SK-N-DZ (cell line): ENCODE measurements at places on chromosomes 13 and 19.

DNA sequence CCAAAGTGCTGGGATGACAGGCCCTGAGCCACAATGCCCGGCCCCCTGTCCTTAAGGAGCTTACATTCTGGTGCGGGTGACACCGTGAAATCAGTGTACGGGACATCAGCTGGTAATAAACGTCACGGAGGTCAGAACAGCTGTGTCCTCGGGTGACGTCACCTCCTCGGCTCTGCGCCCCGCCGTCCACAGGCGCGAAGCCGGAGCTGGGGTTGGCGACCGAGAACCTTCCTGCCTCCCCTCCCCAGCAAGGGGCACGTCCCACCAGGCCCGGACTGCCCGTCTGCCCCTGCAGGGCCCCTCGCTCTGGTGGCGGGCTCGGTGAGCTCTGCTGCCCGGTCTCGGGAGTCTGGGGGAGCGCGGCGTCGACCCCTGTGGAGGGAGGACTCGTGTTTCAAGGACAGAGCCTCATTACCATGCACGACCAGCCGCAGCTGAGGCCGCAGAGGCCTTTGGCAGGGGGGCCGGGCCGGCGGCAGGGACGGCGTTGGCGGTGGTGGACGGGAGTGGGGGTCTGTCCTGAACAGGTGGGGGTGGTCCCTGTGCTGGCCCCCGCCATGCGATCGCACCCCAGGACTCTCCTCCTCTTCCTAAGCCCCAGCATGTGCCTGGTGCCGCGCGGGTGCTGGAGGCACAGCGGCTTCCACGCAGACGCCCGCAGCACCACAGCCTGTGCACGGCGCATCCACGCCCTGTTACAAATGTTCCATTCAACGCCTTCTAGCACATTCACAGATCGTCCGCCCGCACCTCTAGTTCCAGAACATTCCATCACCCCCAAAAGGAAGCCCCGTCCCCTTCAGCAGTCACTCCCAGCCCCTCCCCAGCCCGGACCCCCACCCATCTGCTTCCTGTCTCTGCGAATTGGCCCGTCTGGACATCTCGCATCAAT lies 5.4 kb downstream of the LINGO3 start:
- no peak for DNase-seq

- peak; percentile 33 for DNase-seq
Measured at GRCh38 chr19:6481541-6482342, at the start of gene DENND1C. TSS of gene DENND1C (minus strand) at chr19:6481787. CDS start at chr19:6481695, 92 bp downstream.

- no peak for DNase-seq
Measured at GRCh38 chr13:72849571-72849970, 67.6 kb downstream of the PIBF1 start.

DNA sequence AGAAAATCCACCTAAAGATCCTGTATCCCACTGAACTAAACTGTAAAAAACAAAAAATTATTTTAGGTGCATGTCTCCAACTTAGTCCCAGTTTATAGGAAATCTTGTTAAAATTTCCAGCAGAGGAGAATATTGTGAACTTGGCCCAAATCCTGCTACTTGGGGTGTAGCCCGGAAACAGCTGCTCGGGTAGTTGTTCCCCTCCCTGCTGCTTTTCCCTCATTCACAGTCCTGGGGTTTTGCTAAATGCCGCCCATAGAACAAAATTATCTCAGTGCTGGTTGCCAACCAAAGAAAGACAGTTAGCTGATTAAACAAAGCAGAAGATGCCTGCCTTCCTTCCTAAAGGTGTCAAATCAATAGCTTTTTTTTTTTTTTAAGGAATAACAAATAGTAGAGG lies 330.5 kb upstream of the KLF12 start:
- no peak for DNase-seq

GRCh38 chr13:107276936-107277335 lies 709.0 kb upstream of the ARGLU1 start:
- no peak for DNase-seq
